ENCODE measurements at places on chromosomes 7 and 10. TPM values are rescaled to one million over a fixed set of nuclear protein-coding genes. Genes with fewer than 3 reads are reported as not detected.

DNA sequence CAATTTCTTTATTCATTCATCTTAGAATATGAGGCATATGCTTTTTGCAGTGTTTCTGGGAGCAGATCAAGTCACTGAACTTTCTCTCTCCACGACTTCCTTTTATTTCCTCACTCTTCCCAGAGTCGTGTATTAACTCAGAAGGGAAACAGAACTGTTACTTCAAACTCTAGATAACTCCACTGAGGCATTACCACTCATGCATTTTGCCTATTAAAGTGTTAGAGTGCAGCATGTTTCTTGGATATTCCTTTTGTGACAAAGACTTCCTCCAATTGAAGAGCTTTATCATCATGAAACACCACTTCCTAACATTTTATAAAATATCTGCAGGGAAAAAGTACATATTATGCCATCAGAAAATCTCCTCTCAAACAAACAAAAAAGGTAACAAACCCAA is 797.4 kb upstream of the COBL start:
- H3K4me3 ChIP-seq: no peak overlapping the region
- H3K27ac ChIP-seq: no peak overlapping the region
- no peaks in the 10 kb centered on the region for H3K27me3 ChIP-seq
- no peak for DNase-seq
- H3K4me1 ChIP-seq: no peaks in the 10 kb centered on the region
- H3K36me3 ChIP-seq: no peaks in the 10 kb centered on the region

DNA sequence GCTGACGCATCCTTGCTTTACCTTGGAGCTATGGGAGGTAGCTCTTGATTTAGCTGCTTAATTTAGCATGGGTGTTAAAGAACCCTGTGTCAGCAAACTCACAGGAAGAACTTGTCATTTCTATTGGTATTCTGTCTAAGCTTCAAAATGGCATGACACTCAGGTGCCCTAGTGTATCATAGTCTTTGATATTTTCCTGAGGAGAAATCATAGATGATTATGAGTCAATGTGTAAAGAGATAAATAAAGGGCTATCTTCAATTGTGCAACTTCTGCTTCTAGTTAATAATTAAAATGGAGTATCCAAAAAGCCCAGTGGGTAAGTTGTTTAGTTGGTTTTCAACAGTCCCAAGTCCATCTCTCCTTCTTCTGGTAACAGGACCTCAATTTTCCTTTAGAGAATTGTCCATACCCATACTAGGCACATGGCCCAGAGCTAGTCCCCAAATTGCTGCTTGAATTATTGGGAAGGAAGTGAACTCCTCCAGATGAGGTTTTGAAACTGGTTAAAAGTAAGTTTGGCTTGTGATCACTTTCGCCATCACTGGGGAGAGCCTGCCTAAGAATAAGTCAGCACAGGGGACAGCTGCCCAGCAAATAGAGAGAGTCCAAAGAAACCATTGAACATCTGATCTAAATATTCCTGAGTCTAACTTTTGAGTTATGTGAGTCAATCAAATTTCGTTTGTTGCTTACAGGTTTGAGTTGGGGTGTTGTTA is 169.0 kb upstream of the PHYHIPL start:
- no peaks in the 10 kb centered on the region for H3K27me3 ChIP-seq
- peaks cover 10% of the 10 kb centered on the region for H3K4me1 ChIP-seq
- H3K36me3 ChIP-seq: no peaks in the 10 kb centered on the region
- H3K4me3 ChIP-seq: no peak overlapping the region
- peak overlapping the region; percentile 21 for H3K27ac ChIP-seq
- DNase-seq: no peak

GRCh38 chr10:31920538-31920937 is 8.1 kb downstream of the ARHGAP12 start:
- peaks cover 10% of the 10 kb centered on the region for H3K4me1 ChIP-seq
- DNase-seq: no peak
- H3K27me3 ChIP-seq: no peaks in the 10 kb centered on the region
- no peak overlapping the region for H3K27ac ChIP-seq

DNA sequence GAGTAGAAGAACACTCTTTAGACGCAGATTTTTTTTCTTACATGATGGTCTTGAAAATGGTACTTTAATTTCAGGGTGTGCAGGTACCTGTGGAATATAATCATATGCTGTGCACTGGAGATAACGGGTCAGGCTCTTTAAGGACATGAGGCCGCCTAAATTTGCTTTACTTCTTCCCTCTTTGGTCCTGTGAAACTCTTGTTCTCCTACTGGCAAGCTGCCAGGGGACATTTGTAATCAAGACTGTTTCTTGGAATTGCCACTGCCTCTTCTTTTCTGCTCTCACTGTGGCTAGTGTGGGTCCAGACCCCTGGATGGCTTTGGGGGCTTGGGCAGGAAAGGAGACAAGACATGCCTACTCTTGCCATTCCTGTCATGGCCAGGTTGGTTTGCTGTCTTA is 146.0 kb downstream of the SND1 start:
- no peak overlapping the region for H3K27ac ChIP-seq
- no peaks in the 10 kb centered on the region for H3K27me3 ChIP-seq
- H3K4me3 ChIP-seq: no peak overlapping the region

DNA sequence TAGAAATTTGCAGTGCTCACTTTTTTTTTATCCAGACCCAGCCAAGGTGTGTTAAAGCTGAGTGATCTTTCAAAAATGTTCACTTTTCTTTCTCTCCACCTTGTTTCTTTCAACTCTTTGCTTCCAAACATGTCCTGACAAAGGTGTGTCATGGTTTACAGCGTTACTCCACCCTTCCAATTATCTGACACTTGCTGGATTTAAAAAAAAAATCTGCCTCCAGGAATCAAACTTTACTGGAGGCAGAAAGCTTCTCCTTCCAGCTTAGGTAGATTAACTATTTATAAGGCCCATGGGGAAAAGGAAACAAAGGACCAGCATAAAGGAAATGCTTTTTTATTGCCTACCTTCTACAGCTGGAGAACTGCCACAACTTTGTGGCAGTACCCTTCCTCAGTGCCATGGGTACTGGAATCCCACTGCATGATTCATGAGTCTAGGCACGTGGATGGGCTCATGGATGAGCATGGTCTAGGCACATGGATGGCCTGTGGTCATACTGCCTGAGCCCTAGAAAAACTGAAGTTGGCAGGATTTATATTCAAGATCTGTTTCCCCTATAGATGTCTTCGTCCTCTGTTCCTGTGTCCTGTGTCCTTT is at the start of gene COL17A1:
COL17A1 (minus strand) TSS at position 80 of the 600 bp plus-strand sequence. CDS start 5,207 bp downstream, outside the sequence.
- H3K4me3 ChIP-seq: no peak within 1 kb of the TSS
- no peaks in the 10 kb centered on the region for H3K27me3 ChIP-seq
- DNase-seq: no peak
- no peaks in the 10 kb centered on the region for H3K36me3 ChIP-seq
- H3K27ac ChIP-seq: no peak within 1 kb of the TSS

DNA sequence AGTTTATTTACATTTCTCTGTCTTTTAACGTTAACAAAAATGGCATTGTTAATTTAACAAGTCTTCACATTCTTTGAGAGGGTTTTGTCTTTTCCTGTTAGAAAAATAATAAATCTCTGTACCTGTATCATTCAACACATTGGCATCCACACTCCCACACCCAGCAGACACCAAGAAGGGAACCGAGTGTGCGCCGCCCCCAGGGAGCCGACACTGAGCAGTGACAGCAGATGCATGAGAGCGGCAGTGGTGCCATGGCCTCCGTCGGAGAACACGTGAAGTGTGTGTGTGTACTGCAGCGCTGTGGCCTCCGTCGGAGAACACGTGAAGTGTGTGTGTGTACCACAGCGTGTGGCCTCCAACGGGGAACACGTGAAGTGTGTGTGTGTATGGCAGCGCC is 63.3 kb downstream of the DYNC2I1 start:
- H3K4me3 ChIP-seq: no peak overlapping the region
- H3K27me3 ChIP-seq: no peaks in the 10 kb centered on the region
- no peak for DNase-seq
- peaks cover 6% of the 10 kb centered on the region for H3K4me1 ChIP-seq

DNA sequence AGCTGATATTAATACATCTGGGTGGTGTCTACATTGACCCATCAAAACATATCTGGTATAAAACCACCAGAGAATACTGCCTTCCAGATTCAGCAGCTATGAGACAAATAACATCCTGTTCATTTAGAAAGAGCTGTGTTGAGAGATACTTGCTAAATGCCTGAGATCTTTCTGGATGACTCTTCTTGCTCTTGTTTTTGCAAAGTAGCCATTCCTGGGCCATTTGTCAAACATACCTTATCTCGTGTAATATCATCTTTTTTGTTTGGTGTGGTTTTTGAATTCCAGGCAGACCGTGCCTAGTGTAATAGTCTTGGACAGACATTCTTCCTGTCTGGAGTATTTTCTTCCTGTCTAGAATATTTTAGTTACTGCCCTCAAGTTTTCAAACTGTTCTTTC is 74.7 kb upstream of the PRR15 start:
- no peaks in the 10 kb centered on the region for H3K36me3 ChIP-seq
- no peak for DNase-seq
- H3K4me1 ChIP-seq: peaks cover 43% of the 10 kb centered on the region
- H3K27ac ChIP-seq: peak overlapping the region; percentile 51
- H3K4me3 ChIP-seq: peak overlapping the region; percentile 19
- no peaks in the 10 kb centered on the region for H3K27me3 ChIP-seq

DNA sequence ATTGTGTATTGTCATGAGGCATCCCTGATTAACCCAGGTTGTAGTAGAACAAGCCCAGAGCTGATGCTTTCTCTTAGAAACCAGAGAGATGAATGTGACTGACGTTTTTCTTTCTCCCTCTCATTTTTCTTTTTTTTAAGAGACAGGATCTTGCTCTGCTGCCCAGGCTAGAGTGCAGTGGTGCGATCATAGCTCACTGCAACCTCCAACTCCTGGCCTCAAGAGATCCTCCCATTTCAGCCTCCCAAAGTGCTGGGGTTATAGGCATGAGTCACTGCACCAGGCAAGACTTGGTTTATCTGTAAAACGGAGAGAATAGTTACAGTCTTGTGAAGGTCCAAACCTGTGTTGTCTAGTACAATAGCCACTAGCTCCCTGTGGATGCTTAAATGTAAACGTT is 5.4 kb downstream of the LMTK2 start:
- no peak for DNase-seq
- peaks cover 62% of the 10 kb centered on the region for H3K4me1 ChIP-seq
- no peaks in the 10 kb centered on the region for H3K27me3 ChIP-seq
- no peaks in the 10 kb centered on the region for H3K36me3 ChIP-seq

DNA sequence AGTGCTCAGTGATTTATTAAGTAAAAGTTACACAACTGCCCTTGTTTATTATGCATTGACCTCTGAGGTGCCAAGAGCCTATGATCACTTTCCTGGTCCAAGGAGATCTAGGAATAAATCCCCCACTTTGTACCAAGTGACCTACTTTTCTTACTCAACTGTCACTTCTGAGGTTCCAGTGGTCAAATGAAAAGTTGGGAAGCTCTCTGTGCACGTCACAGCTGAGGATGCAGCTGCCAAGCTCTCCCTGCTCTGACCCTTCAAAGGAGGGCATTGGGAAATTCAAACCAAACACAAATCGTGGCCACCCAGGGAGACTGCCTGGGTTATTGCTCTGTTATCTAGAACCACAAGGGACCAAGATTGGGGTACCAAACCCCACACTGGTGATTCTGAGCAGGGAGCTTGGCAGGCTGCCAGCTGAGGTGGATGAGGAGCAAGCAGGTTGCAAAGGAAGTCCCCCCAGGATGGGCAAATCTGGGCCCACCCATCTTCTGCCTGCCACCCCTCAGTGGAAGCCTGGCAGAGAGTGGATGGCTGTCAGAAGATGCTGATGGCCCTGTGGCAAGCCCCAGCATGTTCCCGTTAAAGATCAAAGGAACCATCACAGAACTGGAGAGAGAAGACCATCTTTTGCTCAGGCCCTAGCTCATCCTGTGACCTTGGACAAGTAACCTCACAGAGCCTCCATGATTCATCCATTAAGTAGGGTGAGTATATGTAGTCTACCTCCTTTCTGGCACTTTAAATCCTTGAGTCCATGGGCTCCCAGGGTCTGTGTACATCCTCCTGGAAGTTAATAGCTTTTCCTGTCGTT is 106.8 kb downstream of the PPP1R3C start:
- H3K27ac ChIP-seq: no peak overlapping the region
- H3K4me1 ChIP-seq: peaks cover 2% of the 10 kb centered on the region
- H3K27me3 ChIP-seq: no peaks in the 10 kb centered on the region
- no peaks in the 10 kb centered on the region for H3K36me3 ChIP-seq
- no peak overlapping the region for H3K4me3 ChIP-seq

GRCh38 chr7:1709281-1709680 is 39.2 kb downstream of the ELFN1 start:
- no peaks in the 10 kb centered on the region for H3K27me3 ChIP-seq
- no peak overlapping the region for H3K4me3 ChIP-seq
- H3K27ac ChIP-seq: no peak overlapping the region
- H3K4me1 ChIP-seq: peaks cover 20% of the 10 kb centered on the region
- no peak for DNase-seq

- H3K4me1 ChIP-seq: no peaks in the 10 kb centered on the region
- H3K4me3 ChIP-seq: no peak overlapping the region
- H3K36me3 ChIP-seq: no peaks in the 10 kb centered on the region
- H3K27me3 ChIP-seq: no peaks in the 10 kb centered on the region
Observed at GRCh38 chr10:64396105-64396708, 875.0 kb downstream of the REEP3 start.

DNA sequence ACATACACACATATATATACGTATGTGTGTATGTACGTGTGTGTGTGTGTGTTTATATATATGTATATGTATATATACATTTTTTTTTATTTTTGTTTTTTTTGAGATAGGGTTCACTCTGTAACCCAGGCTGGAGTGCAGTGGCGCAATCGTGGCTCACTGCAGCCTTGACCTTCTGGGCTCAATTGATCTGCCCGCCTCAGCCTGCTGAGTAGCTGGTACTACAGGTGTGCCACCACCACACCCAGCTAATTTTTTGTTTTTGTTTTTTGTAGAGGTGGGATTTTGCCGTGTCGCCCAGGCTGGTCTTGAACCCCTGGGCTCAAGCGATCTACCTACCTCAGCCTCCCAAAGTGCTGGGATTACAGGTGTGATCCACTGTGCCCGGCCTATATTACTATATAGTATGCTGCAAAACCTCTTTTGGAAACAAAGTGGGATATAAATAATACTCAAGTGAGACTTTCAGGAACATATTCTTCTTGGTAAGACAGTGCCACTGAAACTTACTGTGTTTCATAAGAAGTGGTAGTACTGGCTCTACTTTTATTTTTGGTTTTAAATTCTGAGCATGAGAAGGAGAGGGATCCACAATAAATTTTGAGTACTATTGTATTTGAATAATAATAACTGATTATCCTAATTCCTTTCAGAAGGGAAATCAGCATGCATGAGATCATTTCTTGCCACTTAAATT is 51.0 kb downstream of the MLLT10 start:
- DNase-seq: no peak
- no peaks in the 10 kb centered on the region for H3K27me3 ChIP-seq
- H3K4me1 ChIP-seq: peaks cover 13% of the 10 kb centered on the region
- H3K4me3 ChIP-seq: no peak overlapping the region
- H3K36me3 ChIP-seq: peaks cover 24% of the 10 kb centered on the region

GRCh38 chr7:52831321-52831720 is 204.1 kb upstream of the POM121L12 start:
- no peak overlapping the region for H3K4me3 ChIP-seq
- no peak for DNase-seq
- H3K27me3 ChIP-seq: no peaks in the 10 kb centered on the region

Gene CCL26
- 0.49 TPM for total RNA-seq

Gene C10orf67
- 0.36 TPM for total RNA-seq

Gene FFAR4
- total RNA-seq: 0.08 TPM

Gene SLIT1
- total RNA-seq: 0.08 TPM

Gene PRSS1
- total RNA-seq: not detected

Gene NUTM2D
- 6.0 TPM for total RNA-seq
